ENCODE measurements at places on chromosomes 16 and 17. TPM values are rescaled to one million over a fixed set of nuclear protein-coding genes. Genes with fewer than 3 reads are reported as not detected.

Gene CDK10
- 98.6 TPM for total RNA-seq

Gene TP53TG3
- total RNA-seq = not detected

Gene PER1
- total RNA-seq = 129 TPM

Gene TVP23A
- total RNA-seq = not detected

Gene KRTAP2-3
- total RNA-seq = not detected

Gene DHX40
- 24.7 TPM for total RNA-seq

Gene NGFR
- total RNA-seq = 0.09 TPM

- DNase-seq = no peak
- H3K36me3 ChIP-seq = no peaks in the 10 kb centered on the region
- H3K27me3 ChIP-seq = peaks cover 29% of the 10 kb centered on the region
- no peak overlapping the region for H3K4me3 ChIP-seq
Observed at GRCh38 chr17:34220045-34220751, 34.9 kb upstream of the CCL2 start.

DNA sequence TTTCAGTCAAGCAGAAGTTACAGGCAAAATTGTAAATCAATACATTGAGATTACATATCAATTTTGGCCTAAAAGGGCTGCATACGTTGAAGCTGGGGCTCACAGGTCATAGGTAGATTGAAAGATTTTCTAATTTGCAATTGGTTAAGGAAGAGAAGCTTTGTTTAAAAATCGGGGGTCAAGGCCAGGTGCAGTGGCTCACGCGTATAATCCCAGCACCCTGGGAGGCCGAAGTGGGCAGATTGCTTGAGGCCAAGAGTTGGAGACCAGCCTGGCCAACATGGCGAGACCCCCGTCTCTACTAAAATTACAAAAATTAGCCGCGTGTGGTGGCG is 68.4 kb downstream of the MARF1 start:
- no peaks in the 10 kb centered on the region for H3K27me3 ChIP-seq
- H3K4me1 ChIP-seq = peaks cover 43% of the 10 kb centered on the region
- DNase-seq = no peak
- peaks cover 46% of the 10 kb centered on the region for H3K36me3 ChIP-seq
- peak overlapping the region; percentile 5 for H3K27ac ChIP-seq
- no peak overlapping the region for H3K4me3 ChIP-seq

DNA sequence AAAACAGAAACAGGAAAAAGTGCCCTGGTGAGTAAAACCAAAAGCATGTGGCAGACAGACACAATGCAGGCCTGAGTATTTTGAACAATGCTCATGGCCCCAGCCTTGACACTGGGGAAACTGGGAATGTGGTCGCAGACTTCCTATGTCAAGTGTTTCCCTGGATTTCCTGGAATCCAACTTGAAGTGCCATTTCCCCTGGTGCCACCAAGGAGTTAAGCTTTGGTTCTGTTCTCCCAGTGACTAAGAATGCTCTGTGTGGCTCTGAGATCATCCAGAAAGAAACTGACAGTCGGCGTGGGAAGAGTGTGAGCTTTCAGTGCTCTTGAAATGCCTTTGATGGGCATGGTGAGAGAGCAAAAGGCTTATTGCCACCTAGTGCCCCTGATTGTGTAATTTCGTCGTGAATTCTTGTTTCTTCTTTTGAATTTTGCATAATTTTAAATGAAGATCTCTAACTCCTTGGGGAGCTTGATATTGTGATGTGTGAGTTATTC is 96.0 kb downstream of the YPEL2 start:
- peak; percentile 84 for DNase-seq
- peaks cover 20% of the 10 kb centered on the region for H3K4me1 ChIP-seq
- H3K27me3 ChIP-seq = peaks cover 1% of the 10 kb centered on the region
- no peak overlapping the region for H3K4me3 ChIP-seq

DNA sequence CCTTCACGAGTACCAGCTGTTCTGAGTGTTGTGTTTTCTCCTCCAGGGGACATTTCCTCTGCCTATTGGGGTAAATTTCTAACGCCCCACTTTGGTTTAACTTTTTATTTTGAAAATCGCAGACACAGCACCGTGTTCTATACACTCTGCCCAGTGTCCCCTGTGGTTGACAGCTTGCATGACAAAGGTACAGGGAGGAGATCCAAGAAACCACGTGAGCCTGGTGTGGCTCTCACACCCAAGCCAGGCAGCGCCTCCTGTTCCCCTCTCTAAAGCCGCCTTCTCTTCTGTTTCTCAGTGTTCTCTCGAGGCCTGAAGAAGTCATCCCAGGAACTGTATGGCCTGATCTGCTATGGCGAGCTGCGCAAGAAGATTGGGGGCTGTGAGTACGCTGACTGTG is 25.4 kb downstream of the CRAMP1 start:
- H3K36me3 ChIP-seq = peaks cover 27% of the 10 kb centered on the region
- no peak for DNase-seq
- H3K4me1 ChIP-seq = no peaks in the 10 kb centered on the region
- no peak overlapping the region for H3K4me3 ChIP-seq

- H3K27ac ChIP-seq = no peak overlapping the region
- peaks cover 13% of the 10 kb centered on the region for H3K36me3 ChIP-seq
- H3K4me3 ChIP-seq = no peak overlapping the region
- DNase-seq = no peak
- H3K4me1 ChIP-seq = peaks cover 7% of the 10 kb centered on the region
Observed at GRCh38 chr16:50037662-50038220, 12.7 kb downstream of the CNEP1R1 start.

DNA sequence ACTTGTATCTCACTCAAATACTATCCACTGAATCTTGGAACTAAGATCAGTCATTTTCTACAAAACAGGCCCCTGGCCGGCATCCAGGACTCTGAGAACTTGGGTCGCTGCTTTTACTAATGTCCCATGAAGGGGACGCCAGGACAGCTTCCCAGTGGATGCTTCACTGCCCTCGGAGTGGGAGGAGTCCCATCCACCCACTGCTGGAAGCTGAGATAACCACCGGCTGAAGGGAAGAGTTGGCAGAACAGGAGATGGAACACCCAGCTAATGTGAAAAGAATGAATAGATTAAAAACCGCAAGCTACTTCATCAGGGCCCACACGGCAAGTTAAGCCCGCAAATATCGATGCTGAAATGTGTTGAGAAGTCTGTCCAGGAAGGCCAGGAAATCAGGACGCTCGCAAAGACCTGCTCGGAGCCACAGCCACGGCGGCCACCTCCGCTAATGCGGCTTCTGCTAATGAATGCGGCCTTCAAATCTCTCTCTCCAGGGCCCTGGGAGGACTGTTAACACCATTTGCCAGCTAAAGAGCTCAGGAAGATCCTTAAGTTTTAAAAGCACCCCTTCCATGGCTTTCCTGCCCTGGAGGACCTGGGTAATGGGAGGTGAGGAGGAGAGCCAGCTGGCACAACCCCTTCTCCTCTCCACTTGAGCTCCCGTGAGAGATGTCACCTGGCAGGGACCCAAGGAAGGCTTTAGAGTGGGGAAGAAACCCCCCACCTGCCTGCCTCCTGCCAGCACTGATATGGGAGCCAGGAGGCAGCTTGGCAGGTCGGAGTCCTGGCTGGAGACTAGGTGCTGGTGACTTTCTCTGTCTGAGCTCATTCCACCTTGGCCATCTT is 226.6 kb upstream of the RPL38 start:
- H3K27me3 ChIP-seq = peaks cover 9% of the 10 kb centered on the region
- no peaks in the 10 kb centered on the region for H3K4me1 ChIP-seq
- no peak for DNase-seq
- no peak overlapping the region for H3K4me3 ChIP-seq
- no peak overlapping the region for H3K27ac ChIP-seq

GRCh38 chr16:19842426-19843157 is 42.1 kb downstream of the GPRC5B start:
- H3K36me3 ChIP-seq = no peaks in the 10 kb centered on the region
- no peak overlapping the region for H3K27ac ChIP-seq
- no peaks in the 10 kb centered on the region for H3K4me1 ChIP-seq
- H3K4me3 ChIP-seq = no peak overlapping the region

DNA sequence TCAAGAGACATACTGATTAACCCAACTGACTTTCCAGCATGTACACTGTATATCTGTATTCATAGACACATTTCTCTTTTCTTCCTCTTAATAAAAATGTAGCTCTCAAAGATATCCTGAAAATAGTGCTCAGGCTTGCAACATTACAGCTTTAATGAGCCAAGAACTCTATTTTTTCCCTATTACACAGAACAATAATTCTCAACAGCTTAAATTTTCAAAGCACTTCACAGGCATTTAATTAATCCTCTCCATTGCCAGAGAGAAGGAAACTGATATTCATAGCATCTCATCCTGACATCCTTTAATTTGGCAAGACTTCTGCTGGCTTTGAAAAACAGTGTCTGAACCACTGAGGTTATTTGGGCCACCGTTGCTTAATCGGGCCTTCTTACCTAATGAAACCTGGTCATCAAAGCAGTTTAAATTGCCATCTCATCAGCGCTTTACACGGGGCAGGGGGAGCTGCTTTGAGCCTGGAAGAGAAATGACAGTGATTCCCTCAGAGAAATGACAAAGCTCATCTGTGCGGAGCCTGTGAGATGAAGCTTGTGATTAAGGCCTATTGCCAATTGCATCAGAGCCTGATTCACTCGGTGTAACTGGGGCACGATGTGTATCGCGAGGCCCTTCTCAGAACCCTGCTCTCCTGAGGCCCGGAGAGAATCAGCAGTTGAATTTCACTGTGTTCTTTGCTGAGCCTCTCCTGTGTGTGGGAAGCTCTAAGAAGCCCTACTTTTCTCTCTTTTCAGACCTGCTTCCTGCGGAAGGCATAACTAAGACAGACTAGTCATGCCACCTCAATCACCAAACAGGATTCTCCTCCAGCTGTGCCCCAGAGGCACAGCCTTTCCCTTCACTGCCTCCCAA is 8.5 kb upstream of the SIAH1 start:
- peak; percentile 26 for DNase-seq
- H3K4me1 ChIP-seq = peaks cover 3% of the 10 kb centered on the region
- H3K4me3 ChIP-seq = no peak overlapping the region

- peaks cover 22% of the 10 kb centered on the region for H3K4me1 ChIP-seq
- H3K4me3 ChIP-seq = no peak overlapping the region
- no peak overlapping the region for H3K27ac ChIP-seq
- H3K27me3 ChIP-seq = peaks cover 2% of the 10 kb centered on the region
- peaks cover 2% of the 10 kb centered on the region for H3K36me3 ChIP-seq
Observed at GRCh38 chr16:9135797-9136196, 44.4 kb downstream of the HAPSTR1 start.

GRCh38 chr17:47603830-47604597 is 45.7 kb upstream of the KPNB1 start:
- DNase-seq = no peak
- H3K36me3 ChIP-seq = peaks cover 34% of the 10 kb centered on the region
- H3K4me3 ChIP-seq = no peak overlapping the region
- H3K4me1 ChIP-seq = peaks cover 3% of the 10 kb centered on the region
- no peak overlapping the region for H3K27ac ChIP-seq

- H3K4me1 ChIP-seq = no peaks in the 10 kb centered on the region
- no peak overlapping the region for H3K27ac ChIP-seq
- H3K27me3 ChIP-seq = no peaks in the 10 kb centered on the region
- H3K36me3 ChIP-seq = peaks cover 26% of the 10 kb centered on the region
Observed at GRCh38 chr17:3022197-3022596, 41.2 kb downstream of the OR1D5 start.

GRCh38 chr16:83248735-83249463 is 558.9 kb upstream of the HSBP1 start:
- H3K4me3 ChIP-seq = no peak overlapping the region
- no peak for DNase-seq
- no peak overlapping the region for H3K27ac ChIP-seq
- H3K36me3 ChIP-seq = no peaks in the 10 kb centered on the region
- peaks cover 8% of the 10 kb centered on the region for H3K27me3 ChIP-seq

- no peaks in the 10 kb centered on the region for H3K36me3 ChIP-seq
- H3K4me3 ChIP-seq = peak overlapping the region; percentile 78
Observed at GRCh38 chr17:73643001-73643851, 1.0 kb downstream of the SDK2 start.

DNA sequence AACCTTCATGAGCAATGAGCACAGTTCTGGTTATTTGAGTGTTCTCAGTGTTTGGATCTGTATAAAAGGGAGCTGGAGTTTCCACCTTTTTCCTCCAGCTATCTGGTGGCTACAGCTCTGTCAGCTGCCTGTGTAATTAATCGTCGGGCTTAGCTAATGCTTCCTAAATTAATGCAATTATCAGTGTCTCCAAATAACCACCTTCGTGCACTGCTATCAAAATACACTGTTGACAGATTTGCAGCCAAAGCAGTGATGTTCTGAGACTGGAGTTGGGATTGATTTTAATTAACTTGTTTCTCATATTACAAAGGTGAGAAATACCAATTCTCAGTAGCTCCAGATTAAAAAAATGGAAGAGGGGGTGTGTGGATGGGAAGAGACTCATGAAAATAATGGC is 325.8 kb downstream of the CBLN1 start:
- no peak overlapping the region for H3K27ac ChIP-seq
- H3K27me3 ChIP-seq = no peaks in the 10 kb centered on the region
- H3K36me3 ChIP-seq = no peaks in the 10 kb centered on the region
- H3K4me3 ChIP-seq = no peak overlapping the region

- H3K36me3 ChIP-seq = peaks cover 6% of the 10 kb centered on the region
- peaks cover 26% of the 10 kb centered on the region for H3K4me1 ChIP-seq
- H3K4me3 ChIP-seq = peak overlapping the region; percentile 19
- peak overlapping the region; percentile 88 for H3K27ac ChIP-seq
Observed at GRCh38 chr16:87947356-87948118, 3.7 kb upstream of the BANP start.

GRCh38 chr17:57604771-57605674 is 140.1 kb downstream of the CCDC182 start:
- peaks cover 10% of the 10 kb centered on the region for H3K36me3 ChIP-seq
- DNase-seq = peak; percentile 74
- H3K4me3 ChIP-seq = peak overlapping the region; percentile 40
- no peaks in the 10 kb centered on the region for H3K27me3 ChIP-seq
- peaks cover 84% of the 10 kb centered on the region for H3K4me1 ChIP-seq

DNA sequence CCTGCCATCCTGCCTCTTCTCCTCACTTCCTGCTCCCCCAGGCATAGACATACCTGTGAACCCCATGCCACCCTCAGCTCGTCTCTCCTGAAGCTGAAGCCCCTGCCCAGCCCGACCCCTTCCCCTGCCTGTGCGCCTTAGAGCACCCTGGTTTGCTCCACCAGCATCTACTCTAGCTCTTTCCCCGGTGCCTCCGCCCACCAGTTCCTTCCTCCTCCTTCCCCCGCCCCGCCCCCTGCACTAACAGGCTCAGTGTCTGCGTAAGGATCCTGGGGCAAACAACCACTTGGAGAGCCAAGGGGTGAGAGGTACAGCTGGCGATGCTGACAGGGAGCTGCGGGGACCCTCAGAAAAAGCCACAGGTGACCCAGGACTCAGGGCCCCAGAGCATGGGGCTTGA is 1.9 kb downstream of the GPR142 start:
- peak overlapping the region; percentile 7 for H3K4me3 ChIP-seq
- H3K27ac ChIP-seq = peak overlapping the region; percentile 42
- peak; percentile 86 for DNase-seq
- no peaks in the 10 kb centered on the region for H3K27me3 ChIP-seq

DNA sequence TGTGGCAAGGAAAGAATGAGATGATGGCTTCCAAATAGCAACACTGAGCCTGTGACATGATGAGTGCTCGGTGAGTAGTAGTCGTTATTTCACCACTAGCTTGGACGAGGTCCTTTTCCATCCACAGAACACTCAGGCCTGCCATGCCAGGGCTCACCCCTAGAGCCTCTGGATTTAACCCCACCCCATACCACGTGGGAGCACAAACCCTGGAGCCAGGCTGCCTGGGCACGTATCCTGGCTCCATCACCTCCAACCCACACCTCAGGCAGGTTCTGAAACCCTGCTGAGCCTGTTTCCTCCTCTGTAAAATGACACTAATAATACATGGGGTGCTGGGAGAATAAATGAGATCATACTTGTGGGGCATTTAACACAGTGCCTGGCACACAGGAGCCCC is 192.4 kb downstream of the KATNIP start:
- peaks cover 12% of the 10 kb centered on the region for H3K36me3 ChIP-seq
- H3K27me3 ChIP-seq = no peaks in the 10 kb centered on the region
- H3K27ac ChIP-seq = no peak overlapping the region
- DNase-seq = no peak

GRCh38 chr16:56882077-56882800 is 17.2 kb downstream of the SLC12A3 start:
- H3K27me3 ChIP-seq = no peaks in the 10 kb centered on the region
- no peak overlapping the region for H3K27ac ChIP-seq
- H3K36me3 ChIP-seq = no peaks in the 10 kb centered on the region
- H3K4me1 ChIP-seq = no peaks in the 10 kb centered on the region
